Left hindlimb (tissue), 1 donor: ENCODE measurements at places on chromosomes 3 and 15.

DNA sequence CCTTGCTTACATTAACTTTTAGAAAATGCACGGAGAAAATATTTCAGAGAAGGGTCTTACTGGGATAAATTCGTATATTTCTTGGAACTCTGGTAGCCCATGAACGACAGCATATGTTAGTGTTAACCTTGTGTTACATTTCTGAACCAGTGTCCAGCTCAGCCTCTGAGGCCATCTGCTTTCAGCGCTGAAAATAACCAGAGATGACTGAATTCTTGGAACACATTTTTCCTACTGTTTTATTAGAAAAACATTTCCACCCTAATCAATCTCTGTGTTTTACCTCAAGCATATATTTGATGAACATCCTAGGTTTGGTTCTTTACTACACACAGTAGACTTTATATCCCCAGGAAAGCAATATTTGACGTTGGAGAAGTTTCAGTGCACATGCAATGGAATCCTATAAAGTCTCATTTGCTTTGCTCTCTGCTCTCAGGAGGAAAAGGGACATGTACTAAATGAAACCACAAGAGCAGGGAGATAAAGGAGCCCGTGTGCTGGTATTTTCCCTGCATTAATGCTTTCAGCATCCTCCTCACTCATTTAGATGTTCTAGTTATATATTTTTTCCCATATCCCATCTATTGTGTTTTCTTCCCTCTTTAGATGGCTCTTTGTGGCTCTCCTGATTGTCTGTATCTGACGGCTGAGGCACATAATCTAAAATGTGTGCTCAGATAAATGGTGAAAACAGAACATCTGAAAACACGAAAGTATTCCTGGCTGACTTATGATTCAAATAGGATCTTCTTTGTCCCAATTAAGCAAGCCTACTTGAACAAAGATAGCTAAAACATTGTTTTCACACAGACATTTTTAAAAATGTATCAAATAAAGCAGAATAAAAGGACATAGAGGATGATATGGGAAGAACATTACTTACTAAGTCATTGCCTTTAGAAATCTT is 151.7 kb upstream of the KCNMB2 start:
- DNase-seq = no peak

GRCh38 chr3:31092748-31093589 is 198.5 kb upstream of the GADL1 start:
- no peak for DNase-seq

- DNase-seq = peak; percentile 62
Measured at GRCh38 chr15:101156509-101157159, 95.2 kb downstream of the CHSY1 start.

DNA sequence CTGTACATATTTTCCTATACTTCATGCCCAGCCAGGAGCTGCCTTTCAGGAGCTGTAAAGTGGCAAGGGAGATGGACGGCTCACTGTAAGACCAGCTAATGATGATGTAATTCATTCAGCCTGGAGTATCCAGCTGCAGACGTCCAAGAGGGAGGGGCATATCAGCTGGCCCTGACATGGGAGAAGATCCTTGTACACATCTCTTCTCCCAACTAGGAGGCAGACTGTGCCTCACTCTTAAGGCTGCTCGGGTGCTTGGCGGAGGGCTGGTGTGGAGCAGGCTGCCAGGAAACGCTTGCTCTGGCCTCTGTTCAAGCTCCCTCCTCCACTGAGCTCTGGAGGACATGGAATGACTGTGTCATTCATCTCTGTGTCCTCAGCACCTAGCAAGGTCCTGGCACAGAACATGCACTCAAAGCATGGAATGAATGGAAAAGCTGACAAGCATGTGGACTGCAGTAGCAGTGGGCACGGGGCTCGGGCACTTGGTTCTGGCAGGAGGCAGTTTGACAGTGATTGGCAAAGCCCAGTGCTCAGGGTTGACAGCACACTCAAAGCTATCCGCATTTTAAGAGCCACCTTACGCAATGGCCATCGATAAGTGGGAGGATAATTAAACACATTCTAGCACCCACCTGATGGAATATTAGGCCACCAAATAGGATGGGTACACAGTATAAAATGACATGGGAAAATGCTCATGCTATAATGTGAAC is 72.4 kb downstream of the TBC1D2B start:
- DNase-seq = peak; percentile 89

DNA sequence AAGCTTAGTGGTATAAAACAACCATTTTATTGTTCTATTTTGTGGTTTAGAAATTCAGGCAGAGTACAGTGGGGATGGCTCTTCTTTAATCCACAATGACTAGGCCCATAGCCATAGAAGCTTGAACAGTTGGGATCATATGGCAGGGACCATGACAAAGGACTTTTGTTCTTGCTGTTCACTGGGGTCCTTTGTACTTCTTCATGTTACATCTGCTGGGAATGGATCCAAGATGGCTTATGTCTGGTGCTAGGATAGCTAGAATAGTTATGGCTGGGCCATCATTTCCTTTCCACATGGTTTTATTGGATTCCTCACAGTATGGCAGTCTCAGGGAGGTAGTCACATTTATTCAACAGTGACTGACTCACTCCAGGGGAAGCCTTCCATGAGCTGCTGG is 427.9 kb upstream of the AGTR1 start:
- DNase-seq = no peak
